ENCODE measurements at places on chromosomes 1 and 21.

DNA sequence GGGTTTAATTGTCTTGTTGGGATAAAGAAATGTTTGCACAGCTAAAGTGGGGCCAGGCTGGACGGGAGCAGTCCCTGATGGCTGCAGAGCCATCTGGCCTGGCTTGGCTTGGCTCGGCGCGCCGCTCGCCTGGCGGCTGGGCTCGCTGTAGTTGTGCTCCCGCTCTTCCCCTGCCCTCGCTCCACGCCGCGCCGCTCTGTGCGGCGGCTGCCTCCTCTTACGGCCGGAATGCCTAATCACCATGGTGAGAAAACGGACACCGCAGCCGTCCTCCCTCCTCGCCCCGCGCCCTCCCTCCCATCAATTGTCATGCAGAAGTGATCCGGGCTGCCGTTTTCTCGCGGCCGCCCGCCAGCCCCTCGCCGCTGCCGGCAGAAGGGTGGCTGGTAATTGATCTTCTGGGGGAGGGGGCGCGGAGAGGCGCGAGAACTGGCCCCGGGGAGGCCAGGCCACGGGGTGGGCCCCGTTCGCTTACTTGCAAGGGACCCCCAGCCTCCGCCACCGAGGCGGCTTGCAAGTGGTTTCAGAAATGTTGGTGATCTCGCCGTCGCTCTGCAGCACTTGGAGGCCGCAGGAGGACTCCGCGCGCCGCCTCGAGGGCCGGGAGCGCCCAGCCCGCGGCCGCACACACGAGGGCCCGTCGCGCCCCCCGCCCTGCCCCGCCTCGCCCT lies 12.4 kb downstream of the RNF220 start:
- DNase-seq = no peak

GRCh38 chr1:43484367-43484766 lies 30.6 kb upstream of the HYI start:
- no peak for DNase-seq

DNA sequence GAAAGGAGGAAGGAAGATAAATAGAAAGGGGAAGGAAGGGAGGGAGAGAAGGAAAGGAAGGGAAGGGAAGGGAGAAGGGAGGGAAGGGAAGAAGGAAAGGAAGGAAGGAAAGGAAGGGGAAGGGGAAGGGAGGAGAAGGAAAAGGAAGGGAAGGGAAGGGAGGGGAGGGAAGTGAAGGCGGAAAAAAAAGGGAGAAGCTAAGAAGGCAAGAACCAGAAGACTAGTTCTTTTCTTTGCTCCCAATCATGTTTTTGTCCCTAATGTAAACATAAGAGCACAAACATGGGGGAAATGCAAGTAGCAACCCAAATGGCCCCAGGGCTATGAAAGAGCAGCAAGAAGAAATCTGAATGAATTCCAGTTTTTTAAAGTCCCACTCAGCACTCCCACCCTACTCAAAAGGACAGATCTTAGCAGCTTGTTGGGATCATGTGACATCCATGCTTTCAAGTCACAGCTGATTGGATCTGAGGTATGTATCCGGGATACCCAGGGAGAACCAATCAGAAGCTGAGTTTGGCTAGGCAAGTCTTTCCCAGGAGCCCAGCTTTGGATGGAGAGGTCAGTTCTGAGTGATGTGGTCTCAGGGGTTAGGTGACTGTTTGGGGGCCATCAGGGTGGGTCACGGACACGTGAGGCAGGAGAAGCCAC lies 24.2 kb upstream of the FHAD1 start:
- no peak for DNase-seq

DNA sequence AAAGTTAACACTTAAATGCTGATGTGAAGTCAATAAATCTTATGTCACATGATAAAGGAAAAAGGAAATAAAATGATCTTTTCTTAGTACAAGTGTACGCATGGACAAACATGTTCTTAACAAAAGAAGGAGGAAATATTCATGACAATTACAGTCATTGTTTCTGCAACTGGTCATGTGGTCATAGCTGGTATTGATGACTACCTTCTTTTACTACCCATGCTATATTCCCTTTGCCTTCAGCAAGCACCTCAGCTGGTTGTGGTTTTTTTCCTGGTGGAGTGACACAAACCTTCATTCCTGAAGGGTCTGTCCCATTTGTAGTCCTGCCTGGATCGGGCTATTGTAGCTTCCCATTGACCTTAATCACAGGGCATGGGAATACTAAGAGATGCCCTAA lies 23.4 kb upstream of the TSHB start:
- no peak for DNase-seq

GRCh38 chr1:54705153-54705552 lies 10.5 kb upstream of the TTC4 start:
- no peak for DNase-seq

GRCh38 chr1:9680828-9681227 lies 29.3 kb downstream of the PIK3CD start:
- no peak for DNase-seq

DNA sequence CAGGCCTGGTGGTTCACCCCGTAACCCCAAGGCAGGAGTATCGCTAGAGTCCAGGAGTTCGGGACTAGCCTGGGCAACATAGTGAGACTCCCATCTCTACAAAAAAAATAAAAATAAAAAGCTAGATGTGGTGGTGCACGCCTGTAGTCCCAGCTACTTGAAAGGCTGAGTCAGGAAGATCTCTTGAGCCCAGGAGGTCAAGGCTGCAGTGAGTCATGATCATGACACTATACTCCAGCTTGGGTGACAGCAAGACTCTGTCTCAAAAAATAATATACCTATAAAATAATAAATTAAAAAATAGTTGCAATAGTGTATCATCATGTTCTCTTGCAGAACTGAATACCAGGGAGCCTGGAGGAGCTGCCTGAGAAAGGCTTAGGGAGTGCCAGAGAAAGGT lies 19.9 kb upstream of the TMEM39B start:
- no peak for DNase-seq

DNA sequence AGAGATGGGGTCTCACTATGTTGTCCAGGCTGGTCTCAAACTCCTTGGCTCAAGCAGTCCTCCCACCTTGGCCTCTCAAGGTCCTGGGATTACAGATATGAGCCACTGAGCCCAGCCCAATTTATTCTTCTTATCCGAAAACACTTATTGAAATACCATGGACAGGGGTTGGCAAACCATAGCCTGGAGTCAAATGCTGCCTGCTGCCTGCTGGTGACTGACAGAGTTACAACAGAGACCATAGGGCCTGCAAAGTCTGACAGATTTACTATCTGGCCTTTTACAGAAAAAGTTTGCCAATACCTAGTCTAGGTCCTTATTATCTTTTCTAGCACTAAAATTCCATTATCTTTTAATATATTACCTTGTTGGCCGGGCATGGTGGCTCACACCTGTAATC lies 87.1 kb upstream of the ZNF281 start:
- no peak for DNase-seq

DNA sequence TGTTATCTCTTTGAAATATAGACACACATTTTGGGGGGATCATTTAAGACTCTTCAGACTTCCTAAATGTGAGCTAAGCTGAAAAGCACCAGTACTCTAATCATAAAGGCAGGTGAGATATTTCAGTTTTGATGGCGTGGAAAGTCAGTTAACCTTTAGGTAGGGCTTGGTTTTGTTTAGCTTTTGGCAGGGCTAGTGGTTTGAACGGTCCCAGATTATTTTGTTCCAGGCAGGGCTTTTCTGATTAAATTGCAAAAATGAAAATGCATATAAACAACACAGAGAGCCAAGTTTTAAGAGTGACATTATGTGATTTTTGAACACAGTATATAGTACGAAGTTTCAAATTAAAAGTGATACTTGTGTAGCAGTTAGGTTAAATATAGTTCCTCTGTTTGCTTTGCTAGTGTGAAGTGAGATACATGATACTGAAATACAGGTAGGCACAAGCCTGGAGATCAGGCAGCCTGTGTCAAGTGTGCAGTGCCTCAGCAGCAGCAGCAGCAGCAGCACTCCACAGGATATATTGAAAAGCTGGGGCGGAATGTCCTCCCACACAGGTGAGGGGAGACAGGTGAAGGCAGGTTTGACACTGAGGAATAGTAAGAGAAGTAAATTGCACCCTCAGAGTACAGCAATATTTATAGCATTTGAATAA lies 47.4 kb downstream of the CAMTA1 start:
- DNase-seq = peak; percentile 10

GRCh38 chr21:37562920-37563640 lies 196.5 kb downstream of the DYRK1A start:
- no peak for DNase-seq

DNA sequence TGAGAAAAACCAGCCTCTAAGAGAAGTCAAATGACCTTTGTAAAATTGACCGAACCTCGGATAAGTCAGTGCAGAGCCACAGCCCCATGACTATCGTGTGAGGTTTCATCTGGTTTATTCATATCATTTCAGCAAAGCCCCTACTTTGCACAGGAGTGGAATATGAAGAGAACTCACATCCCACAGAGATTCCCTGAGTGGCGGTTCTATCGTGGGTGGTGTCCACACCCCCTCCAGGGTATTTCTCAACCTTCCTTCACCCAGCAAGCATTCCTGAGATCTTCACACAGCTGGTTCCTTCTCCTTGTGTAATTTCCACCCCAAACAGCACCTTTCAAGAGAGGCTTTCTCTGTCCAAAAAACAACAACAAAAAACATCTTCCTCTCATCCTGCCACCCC lies 47.5 kb downstream of the EVA1C start:
- DNase-seq = no peak

GRCh38 chr21:19684328-19684727 lies 1280.7 kb upstream of the TMPRSS15 start:
- no peak for DNase-seq

DNA sequence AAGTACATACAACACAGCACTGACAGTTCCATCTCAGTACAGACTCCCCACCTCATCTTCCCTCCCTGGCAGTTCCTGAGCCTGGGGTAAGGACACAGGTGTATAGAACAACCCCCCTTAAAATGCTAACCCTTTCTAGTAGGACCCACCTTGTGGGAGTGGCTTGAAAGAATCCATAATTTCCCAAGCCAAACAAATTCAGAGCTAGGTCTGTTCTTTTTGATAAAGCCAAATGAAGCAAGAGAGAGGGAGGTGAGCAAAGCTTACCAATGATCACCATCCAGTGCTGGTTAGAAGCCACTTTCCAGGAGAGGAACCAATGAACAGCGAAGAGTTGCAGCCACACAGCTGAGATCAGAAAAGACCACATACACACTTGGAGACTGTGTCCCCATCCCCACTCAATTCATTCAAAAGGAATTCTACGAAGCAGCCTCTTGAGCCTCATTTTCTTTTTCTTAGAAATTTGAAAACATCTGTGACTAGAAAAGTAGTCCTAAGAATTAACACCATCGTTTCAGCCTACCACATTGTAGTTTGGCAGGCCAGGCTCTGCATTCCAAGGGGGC lies 9.2 kb downstream of the UBE2Q1 start:
- DNase-seq = no peak

- no peak for DNase-seq
Measured at GRCh38 chr1:19488136-19488535, 2.8 kb upstream of the CAPZB start.

DNA sequence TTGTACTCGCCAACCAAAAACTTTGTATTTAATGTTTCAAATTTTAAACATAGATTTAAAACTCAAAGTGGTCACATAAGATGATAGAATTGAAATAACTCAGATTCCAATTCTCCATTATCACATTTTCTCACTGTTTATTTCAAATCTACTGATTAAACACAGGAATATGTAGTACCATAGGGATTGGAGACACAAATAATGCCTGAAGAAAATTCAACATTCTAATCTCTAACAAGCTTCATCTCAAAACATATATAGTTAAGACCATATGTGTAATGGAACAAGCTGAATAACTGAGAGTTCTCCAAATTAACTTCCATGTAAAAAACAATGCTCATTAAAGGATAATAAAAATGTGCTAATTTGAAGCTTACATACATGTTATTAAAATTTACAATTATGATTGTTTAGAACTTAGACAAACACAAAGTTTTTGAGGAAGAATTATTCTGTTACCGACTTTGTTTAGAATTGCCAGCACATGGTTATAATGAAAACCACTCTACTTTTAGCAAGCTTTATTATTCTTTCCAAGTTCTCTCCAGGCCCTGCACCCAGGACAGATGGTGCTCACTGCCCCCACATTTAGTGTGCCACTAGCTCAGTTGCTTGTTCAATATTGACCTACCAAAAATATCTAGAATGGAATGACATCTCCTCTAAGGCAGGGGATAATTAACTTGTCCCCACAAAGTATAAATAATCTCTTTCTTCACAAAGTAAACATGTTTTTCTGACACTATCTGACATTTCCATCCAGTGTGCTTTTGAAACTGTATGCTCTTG lies 467.2 kb downstream of the TTLL7 start:
- no peak for DNase-seq

DNA sequence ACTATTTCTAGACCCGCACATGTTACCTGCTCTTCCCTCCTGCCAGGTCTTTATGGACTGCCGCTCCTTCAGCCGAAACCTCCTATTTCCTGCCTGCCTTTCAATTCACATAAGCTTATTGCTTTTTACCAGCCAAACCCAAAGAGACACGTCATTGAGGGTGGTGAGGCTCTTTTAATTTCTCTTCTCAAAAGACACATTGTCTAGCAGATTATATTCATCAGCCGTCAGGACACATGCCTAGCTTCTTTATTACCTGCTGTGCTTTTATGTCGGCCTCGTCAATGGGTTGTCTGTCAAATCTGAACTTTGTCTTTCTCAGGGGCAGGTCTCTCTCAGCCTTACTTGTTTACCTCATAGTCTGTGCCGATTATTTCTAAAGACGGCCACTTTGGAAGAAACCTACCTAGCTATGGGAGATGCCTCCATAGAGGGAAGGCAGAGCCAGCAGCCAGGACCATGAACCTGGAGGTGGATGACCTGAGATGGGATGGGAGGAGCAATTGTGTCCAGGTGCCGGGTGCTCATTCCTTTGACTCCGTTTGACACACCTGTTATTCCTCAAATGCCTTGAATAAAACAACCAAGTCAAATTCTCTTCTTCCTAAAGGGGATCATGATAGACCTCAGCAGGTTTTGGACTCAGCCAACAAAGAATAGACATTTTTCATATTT lies 42.0 kb downstream of the ZBTB18 start:
- no peak for DNase-seq

DNA sequence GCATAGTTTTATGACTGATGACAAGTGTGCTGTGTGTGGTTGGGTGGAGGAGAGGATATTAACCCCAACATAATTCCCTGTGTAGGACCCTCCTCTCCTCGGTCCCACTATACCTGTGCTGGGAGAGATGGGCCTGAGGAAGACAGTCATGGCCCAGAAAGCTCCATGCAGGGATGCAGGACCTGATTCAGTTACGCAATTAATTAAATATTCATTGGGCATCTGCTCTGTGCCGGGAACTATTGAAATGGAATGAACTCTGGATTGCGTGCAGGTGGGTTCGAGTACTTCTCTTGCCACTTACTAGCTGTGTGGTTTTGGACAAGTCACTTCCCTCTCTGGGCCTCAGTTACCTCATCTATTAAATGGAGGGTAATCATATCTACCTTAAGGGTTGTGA lies 74.6 kb downstream of the CD247 start:
- no peak for DNase-seq

GRCh38 chr1:63463248-63463647 lies 59.8 kb downstream of the ITGB3BP start:
- no peak for DNase-seq

All from right lung (tissue), 10 donors.